ENCODE measurements at places on chromosomes 2 and 18. TPM values are rescaled to one million over a fixed set of nuclear protein-coding genes. Genes with fewer than 3 reads are reported as not detected.

DNA sequence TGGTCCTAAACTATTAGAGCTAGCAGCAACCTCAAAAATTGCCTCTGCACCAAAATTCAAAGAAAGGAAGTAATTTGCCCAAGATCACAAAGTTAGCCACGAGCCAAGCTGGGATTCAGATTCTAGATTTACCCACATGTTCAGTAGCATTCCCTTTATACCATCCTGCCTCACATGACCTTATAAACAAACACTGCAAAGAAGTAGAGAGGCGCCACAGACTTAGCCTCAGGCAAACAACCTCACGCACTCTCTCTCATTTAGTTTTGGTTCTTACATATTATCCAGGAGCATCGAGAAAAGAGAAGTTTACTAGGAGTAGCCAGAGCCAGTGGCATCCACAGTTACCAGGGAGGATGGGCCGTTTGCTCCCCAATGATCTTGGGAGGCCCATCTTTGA lies 226.6 kb downstream of the OSR1 start:
- no peak for DNase-seq

DNA sequence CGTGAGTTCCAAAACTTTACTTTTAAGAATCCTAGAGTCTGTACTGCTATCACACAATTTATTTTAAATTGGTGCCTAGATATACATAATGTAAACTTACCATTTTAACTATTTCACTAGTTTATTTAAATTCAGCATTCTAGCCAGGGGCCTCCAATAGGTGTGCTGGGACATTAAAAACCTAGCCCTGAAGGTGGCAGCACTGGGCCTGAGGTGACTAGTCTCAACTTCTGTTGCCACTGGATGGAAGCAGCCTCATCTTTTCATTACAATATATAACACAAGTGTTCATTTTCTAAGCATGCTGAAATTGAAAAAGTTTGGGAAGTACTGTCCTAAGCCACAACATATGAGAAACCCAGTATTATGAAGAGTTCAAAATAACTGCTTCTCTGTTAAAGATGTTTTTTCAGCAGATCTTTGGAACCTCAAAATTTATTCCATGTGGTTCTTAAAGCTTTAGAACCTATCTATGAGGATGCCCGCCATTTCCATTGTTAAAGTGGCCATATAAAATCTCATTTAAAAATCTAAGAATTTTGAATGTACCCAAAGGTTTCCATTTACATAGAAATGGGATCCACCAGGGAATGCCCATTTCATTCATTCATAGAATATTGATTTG lies 2.9 kb upstream of the RBBP8 start:
- DNase-seq: peak; percentile 58

DNA sequence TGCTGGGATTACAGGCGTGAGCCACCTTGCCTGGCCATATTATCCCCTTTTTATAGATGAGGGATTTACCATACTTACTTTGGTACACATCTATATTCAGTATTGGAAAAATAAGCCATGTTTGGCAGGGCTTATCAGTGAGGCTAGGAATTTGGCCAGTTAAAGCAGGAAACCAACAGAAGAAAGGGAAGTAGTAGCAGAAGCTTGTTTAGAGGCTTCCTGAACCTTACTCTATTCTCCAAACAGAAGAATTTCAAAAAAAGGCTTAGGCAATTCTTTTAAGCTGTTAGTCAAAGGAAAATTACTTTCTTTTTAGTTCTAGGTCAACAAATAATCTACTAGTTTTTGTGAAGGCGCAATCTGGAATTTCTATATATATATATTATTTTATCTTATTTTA lies 3.2 kb upstream of the GLS start:
- no peak for DNase-seq

- DNase-seq: no peak
Observed at GRCh38 chr2:163778045-163778781, 42.4 kb upstream of the FIGN start.

GRCh38 chr2:183495589-183496267 lies 371.5 kb downstream of the NUP35 start:
- DNase-seq: no peak

DNA sequence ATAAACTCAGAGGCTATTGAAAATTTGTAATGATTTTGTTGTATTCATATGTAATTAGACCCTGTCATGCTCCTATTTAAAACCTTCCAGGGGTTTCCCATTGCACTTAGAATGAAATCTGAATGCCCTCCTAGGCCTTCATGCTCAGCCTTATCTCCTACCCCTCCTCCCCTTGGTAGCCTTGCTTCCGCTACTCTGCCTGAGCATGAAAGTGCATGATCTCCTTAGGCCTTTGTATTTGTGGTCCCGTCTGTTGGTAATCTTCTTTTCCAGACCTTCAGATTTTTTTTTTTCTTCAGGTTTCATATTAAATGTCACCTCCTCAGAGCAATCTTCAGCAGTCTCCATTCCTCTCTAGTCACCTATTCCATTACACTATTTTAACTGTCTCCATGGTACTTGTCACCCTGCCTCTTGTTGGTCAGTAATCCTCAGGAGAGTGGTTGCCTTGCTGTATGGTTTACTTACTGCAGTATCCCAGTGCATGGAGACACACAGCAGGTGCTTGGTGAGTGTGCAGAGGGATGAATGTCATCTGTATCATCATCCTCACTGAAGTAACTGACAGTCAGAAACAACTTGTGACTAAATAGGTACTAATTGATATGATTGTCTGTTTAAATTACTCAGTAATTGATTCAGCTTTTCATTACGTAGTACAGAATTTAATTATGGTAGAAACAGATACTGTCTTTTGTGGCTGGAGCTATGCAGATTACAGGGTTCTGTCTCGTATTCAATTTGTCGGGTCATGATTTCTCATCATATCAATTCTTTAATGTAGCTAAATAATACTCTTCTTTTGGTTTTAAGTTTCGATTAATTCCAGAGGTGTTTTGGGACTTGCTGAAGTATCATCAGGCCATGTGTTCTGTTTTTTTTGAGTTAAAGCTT lies 63.9 kb downstream of the PHLPP1 start:
- no peak for DNase-seq

DNA sequence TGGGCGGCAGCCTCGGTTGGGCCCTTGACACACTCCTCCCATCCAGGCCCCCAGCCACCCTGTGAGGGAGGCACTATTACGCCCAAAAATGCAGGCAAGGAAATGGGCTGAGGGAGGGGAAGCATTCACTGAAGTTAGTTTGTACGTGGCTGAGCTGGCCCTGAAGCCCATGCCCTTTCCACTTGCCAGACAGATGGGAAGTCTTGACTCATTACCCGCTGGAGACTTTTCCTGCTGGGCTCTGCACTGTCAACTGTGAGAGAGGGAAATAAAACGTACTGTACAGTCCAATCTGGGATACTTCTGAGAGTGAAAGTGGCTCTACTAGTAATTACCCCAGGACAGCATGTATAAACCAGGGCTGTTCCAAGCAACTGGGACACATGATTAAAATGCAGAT lies 125.9 kb downstream of the MSH2 start:
- no peak for DNase-seq

DNA sequence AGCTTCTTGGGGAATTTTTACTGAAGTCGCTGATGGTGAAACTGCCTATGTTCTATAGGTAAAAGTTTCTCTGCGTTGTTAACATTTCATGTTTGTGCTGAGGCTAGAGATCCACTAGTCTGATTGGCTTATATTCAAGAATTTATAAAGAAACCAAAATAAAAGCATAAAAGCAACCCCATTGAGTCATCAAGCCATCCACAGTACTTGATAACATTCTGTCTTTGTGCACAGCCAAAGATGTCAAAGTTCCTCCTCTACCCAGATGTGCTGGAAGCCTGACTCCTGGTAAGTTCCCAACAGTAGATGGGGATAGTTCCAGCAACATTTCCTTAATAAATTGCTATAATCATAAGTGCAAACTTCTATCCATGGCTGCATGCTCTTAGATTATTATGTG lies 107.8 kb downstream of the TANC1 start:
- DNase-seq: no peak

DNA sequence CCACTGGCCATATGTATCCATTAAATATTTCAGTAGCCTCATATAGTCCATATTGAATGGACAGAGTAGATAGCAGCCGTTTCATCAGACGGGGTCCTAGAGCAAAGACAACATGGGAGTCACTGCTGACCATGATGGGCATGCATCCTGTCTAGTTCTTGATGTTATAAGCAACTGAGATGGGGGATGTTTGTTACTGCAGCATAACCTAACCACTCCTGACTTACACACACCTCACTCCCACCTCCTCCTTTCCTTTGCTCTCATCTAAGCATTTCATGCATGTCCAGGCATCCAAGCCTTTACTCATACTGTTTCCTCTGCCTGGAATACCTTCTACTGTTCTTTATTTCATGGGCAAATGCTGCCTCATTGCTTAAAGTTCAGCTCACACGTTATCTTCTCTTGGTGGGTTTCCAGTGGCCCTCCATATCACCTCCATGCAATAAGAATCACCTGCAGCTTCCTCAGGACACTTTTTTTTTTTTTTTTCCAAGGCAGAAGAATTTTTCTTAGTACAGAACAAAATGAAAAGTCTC lies 87.8 kb downstream of the DDX1 start:
- DNase-seq: no peak

The PTPRM gene
- 44.8 TPM for total RNA-seq

DNA sequence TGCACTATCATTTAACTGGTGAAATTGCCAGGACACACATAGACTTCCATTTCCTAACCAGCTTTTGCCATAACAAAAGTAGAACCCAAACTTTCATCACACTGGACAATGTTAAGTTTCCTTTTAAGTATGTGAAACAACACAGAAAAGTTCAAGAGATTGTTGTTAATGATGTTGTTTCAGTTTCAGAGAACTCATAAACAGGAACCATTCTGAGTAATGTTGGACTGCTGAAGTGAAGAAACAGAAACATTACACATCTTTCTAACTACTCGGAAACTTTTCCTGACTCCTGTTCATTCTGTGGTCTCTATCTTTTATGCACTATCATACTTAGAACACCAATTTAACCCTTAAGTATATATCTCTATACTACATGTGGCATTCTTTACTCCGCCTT lies 179.2 kb downstream of the RIT2 start:
- no peak for DNase-seq

The SULT1C2 gene
- not detected for total RNA-seq

- no peak for DNase-seq
Observed at GRCh38 chr2:216066230-216066629, 15.4 kb downstream of the PECR start.

The NEU4 gene
- 9.4 TPM for total RNA-seq

The EN1 gene
- not detected for total RNA-seq

DNA sequence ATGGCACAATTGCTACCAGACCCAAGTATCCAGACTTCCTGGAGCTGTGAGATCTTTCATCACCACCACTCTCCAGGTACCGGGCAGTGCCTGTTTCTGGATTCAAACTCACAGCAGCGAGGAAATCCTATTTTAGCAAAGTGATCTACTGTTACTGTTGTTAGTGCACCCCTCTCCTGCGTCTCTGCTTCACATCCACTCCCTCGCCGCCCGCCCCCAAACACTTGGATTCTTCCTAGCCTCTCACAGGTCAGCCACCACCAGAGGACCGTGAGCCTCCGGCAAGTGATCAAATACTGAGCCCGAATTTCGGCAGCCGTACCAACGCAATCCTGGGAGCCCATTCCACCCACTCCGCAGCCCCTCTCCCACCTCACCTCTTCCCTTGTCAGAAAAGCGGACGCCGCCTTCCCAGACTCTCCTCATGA lies 519 bp downstream of the METTL4 start:
- DNase-seq: no peak

- DNase-seq: no peak
Observed at GRCh38 chr2:44456946-44457345, 95.2 kb downstream of the CAMKMT start.

The KANSL1L gene
- total RNA-seq: 5.6 TPM

DNA sequence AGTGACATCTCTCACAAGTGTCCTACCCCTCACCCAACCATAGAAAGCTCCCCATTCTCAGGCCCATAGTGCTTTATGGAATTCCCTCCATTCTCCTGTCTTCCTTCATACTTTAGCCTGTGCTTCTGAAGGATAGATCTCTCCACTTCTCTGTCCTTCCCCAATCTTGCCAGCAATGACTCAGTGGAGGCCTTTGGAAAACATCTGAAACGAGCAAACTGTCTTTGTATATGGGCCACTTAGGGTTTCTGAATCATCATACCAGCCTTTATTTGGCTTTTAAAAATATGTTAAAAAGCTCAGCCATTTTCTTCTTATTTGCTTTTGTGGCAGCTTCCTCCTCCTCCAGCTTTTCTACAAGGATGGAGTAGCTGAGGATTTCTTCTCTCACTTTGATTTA lies 65.6 kb upstream of the ZNF385B start:
- DNase-seq: no peak

The RTP5 gene
- total RNA-seq: not detected

- no peak for DNase-seq
Observed at GRCh38 chr2:178397002-178397605, 53.9 kb downstream of the PRKRA start.

The LRRC30 gene
- not detected for total RNA-seq

DNA sequence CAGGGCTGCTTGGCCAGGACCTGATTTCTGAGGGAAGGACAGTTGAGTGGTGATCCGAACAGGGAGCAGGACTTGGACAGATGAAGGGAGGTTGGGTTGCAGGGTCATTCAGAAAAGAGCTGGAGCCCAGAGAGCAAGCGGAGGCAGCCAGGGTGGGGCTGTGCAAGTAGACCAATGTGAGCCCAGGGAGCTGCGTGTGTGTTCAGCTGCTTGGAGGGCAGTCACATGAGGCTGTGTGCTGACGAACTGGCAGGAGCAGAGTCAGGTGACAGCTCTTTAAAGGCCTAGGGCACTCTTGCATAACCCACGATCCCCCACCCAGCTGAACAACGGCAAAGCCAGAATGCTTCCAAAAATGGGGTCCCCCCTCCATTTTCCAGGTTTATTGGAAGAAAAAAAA lies 4.6 kb upstream of the MLPH start:
- DNase-seq: no peak

The CPO gene
- total RNA-seq: not detected

DNA sequence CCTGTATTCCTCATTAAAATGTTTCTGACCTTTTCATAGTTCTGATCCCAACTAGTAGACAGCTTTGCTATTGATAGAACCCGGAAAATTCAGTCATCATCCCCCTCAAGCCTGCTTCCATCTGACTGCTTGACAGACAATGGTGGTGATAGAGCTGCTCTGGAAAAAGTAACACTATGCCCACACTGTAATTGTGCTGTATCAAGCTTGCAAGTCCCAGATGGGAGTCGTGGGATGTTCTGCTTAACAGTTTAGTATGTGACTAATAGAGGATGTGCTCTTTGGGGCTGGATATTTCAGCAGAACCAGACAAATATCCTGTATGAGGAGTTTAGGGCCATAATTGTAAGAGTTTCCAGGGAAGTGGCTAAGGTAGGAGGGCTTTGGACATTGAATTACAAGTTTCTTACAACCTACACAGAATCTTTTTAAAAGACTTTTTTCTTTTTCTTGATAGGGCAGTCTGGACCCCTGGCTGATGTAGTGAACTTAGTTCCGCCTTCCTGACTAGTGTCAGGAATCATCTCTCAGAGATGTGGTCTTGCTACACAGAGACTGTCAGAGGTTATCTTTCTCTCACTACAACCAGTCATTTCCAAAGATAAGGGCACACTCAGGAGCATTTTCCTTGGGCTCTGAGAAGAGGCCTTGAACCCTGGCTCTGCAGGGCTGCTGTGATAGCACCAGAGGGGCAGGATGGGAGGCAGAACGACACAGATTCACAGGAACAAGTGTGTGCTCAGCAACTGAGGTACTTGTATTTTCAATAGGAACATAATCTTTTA lies 158.0 kb upstream of the RBMS1 start:
- no peak for DNase-seq

GRCh38 chr2:11347403-11347959 lies 3.0 kb upstream of the ROCK2 start:
- DNase-seq: no peak

The MFSD2B gene
- 0.27 TPM for total RNA-seq
